ENCODE measurements at places on chromosomes 5 and 9.

GRCh38 chr9:71541436-71541835, 226.9 kb downstream of the CEMIP2 start:
- DNase-seq, result no peak

- no peak for DNase-seq
Observed at GRCh38 chr5:180470361-180470760, 23.8 kb upstream of the CNOT6 start.

GRCh38 chr5:9596171-9596780, 33.9 kb downstream of the TAS2R1 start:
- DNase-seq, result no peak

GRCh38 chr9:79570448-79571308, 1.1 kb upstream of the TLE4 start:
- no peak for DNase-seq

DNA sequence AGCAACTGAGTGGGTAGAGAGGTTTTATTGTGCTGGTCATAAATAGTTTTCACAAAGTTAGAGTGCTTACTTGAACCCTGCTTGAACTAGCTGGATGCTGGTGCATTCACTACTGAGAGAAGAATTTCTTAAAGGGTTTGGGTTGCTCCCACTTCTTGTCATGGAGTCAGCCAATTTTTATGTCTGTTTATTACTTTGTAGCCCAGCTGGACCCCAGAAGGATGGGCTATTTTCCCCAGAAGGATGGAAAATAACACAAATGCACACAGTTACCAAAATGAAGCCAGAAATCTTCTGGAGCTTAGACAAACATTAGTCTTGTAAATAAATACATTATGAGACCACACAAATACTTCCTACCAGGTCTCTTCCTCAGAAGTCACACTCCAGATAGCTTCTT, 480.8 kb upstream of the TNC start:
- no peak for DNase-seq

- DNase-seq, result no peak
Observed at GRCh38 chr9:70485273-70485858, 70.9 kb upstream of the KLF9 start.

DNA sequence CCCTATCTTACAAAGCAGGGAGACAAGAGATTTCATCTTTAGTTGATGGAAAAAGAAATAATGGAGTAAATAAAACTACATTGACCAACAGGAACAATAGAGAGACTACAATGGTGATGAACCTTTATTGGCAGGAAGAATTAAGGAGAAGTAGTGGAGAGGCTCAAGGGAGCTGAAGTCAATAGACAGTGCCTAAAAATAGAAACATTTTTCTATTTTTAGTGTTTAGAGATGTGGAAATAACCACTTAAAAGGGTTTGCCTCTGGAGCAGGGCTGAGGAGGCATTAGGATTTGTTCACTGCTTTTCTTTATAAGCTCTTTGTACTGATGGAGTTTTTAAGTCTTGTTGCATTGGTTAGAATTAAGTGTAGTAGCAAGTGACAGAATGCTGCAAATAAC, 98.4 kb upstream of the ERCC6L2 start:
- no peak for DNase-seq

- no peak for DNase-seq
Observed at GRCh38 chr9:134287591-134288491, 38.4 kb upstream of the RXRA start.

DNA sequence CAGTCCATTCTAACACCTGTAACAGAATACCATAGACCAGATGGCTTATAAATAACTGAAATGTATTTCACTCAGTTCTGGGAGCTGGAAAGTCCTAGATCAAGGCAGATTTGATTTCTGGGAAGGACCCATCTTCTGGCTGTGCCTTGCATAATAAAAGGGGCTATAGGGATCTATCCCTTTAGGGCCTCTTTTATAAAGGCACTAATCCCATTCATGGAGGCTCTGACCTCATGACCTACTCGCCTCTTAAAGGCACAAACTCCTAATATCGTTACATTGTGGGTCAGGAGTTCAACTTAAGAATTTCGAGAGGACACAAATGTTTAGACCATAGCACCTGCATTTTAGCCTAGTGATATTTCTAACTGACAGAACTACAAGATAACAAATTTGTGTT, 619.0 kb downstream of the CDH18 start:
- no peak for DNase-seq

DNA sequence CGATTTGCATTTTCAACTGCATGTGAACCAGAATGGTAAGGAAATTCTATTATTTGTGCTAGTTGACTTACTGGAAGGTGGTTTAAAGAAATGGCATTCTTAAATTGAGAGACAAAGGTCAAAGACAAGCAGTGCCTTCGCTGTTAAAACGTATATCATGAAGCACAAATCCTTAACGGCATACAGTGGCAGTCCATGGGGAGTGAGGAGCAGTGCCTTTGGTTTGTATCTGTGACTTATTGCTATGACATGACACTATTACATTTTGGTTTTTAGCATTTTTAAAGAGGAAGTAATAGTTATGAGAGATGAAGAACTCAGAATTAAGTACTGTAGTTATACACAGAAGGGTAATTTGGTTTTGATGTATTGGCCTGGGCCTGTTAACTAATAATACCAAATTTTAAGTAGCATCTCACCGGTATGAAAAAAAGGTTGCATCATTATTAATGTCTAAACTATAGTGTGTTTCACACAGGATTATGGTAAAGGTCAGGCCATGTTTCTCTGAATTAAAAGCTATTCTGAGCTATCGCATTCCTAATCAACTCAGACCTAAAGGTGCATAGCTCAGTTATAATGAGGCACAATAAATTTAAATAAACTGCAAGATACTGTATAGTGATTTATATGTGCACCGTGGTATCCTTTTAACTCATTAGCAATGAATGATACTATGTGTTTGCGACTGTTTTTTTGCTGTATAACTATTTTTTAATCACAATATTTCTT, 339.8 kb upstream of the ARRDC3 start:
- DNase-seq, result no peak

DNA sequence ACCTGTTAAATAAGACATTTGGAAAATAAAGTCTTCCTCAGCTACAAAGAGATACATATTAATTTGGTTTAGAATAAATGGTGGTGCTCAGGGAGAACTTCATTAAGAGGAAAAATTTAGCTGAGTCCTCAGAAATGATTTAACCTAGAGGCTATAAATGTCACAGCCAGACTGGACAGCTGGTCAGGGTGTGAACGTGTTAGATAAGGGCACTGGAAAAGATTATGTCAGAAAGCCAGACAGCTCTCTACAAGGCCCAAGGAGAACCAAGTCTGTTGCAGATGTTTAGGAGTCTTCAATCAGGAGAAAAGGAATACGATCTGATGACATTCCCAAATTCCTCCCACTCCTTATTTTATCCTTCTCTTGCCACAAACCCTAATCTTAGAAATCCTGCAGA, 265.2 kb downstream of the MAT2B start:
- DNase-seq, result no peak

DNA sequence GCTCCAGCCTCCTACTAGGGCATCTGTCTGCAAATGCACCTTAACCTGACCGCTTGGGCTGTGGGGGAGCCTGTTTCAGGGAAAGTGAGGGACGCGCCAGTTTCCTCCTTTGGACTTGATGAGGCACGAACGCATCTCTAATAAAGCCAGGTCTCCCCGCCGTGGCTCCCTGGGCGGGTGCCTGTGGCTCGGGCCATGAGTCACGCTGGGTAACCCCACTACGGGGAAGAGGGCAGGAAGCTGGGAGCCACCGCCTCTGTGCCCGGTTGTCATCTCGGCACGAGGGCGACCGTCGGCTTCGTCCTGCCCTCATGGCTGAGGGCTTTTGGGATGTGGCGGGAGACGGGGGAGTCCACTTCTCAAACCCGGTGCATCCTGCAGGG, 12.1 kb downstream of the NOTCH1 start:
- DNase-seq, result no peak

- DNase-seq, result no peak
Observed at GRCh38 chr5:65797481-65797880, 75.5 kb downstream of the NLN start.

DNA sequence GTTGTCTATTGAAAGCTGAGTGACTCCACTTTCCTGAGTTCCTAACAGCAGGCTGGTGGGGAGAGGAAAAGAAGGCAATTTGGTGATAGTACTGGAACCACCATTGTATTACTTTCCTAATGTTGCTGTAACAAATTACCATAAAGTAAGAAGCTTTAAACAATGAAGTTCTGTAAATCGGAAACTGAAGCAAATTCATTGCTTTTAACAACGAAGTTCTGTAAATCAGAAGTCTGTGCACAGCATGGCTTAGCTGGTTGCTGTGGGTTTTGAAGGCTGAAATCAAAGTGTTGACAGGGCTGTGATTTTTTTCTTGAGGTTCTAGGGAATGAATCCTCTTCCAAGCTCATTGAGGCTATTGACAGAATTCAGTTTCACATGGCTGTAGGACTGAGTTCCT, 72.3 kb downstream of the SLC44A1 start:
- no peak for DNase-seq

DNA sequence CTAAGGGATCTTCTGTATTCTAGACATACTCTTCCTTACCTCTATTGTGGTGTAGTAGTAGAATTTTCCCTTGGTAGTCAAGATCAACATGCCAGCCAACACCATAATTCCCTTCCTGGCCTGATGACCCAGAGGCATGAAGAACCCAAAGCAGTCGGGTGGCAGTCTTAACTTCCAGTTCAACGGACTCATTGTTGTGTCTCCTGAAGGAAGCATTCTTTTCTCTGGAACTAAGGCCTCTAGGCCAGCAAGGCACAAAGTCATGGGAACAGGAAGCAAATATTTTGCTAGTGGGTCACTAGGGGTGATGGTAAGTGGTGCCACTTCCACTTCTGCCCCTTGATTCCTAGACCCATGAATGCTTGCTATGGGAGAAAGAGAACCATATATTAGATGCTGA, 55.2 kb upstream of the DAPK1 start:
- DNase-seq, result no peak

DNA sequence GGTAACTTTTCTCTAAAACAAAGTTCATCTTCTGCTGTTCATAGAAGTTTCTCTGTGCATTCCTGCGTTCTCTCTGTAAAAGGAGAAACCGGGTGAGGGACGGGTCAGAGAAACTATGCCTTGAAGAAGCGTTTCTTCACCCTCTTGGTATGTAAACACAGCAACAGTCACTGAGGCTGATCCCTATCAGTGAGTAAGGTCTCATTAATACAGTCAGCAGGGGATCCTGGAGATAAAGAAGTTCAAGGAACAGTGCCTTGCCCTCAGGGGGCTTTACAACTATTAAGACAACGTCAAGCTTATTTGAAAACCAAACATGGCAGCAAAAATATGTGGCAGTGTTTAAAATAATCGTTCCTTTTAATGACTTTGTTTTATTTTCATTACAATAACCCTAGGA, 202.9 kb upstream of the IL12B start:
- no peak for DNase-seq
